RPMI7951 (cell line): ENCODE measurements at places on chromosomes 11 and 22. TPM values are rescaled to one million over a fixed set of nuclear protein-coding genes. Genes with fewer than 3 reads are reported as not detected.
A peak's percentile ranks its signal among the peaks of the same experiment; 100 is the strongest.

GRCh38 chr22:33639588-33640254 is 280.6 kb downstream of the LARGE1 start:
- no peak for DNase-seq

GRCh38 chr11:22808571-22809197 is 20.9 kb downstream of the SVIP start:
- no peak for DNase-seq

Gene OR5A1
- not detected in 2 replicates for total RNA-seq

Gene PTGDR2
- not detected in 2 replicates for total RNA-seq

Gene PLAAT5
- total RNA-seq = not detected in 2 replicates

DNA sequence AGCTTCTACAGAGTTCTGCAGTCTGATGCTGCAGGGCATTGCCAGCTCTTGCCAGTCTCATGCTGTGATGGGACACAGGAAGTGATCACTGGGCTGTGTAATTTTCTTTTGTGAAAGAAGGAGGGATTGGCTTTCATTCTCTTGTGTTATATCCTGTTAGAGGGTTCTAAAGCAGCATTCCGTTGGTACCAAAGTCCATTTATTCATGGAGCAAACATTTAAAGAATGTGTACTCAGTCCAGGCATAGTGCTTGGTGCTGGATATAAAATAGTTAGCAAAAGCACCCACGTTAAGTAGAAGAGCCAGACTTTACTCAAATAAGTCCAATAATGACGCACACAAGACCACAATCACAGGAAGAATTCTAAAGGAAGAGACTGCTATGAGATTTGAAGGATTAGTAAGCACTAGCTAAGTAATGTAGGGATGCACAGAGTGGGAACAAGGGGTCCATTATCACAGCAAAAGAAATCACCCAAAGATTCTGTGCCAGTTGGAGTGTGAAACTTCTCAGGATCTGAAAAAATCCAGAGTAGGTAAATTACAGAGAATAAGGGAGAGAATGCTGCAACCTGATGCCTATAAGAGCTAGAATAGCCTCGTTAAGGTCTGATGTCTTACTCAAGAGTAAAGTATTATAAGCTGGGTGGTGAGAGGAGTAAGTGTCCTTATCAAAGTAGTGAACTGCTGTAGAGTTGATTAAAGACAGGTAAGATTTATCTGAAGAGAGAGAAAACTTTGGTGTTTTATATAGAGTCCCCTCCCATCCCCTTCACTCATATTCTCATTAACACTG is 728.3 kb downstream of the METTL15 start:
- DNase-seq = peak; percentile 90

Gene APOA5
- total RNA-seq = not detected in 2 replicates

- no peak for DNase-seq
Observed at GRCh38 chr22:44576311-44577260, 78.6 kb upstream of the RTL6 start.

Gene EHF
- 0.68 TPM in 1 of 2 replicates, not detected in the other for total RNA-seq

DNA sequence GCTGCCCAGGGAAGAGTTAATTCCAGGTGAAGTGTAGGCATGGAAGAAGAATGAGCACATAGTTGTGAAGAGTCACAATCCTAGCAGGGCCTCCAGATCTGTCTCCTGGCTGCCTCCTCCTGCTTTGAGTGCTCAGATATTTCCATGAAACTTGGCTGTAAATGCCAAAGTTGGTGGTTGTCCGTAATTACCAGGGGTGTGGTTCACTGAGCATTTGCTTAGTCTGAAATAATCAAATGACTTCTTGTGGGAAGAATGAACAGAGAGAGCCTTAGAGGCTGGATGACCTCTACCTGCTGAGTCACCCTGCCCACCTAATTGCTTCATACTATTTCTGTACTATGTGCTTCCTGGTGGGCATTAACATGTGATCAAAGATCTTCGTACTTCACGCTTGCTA is 50.9 kb downstream of the APIP start:
- DNase-seq = peak; percentile 44
